ENCODE measurements at places on chromosomes 12 and 14.

GRCh38 chr12:104909761-104910160 is 48.3 kb downstream of the SLC41A2 start:
- DNase-seq = no peak

DNA sequence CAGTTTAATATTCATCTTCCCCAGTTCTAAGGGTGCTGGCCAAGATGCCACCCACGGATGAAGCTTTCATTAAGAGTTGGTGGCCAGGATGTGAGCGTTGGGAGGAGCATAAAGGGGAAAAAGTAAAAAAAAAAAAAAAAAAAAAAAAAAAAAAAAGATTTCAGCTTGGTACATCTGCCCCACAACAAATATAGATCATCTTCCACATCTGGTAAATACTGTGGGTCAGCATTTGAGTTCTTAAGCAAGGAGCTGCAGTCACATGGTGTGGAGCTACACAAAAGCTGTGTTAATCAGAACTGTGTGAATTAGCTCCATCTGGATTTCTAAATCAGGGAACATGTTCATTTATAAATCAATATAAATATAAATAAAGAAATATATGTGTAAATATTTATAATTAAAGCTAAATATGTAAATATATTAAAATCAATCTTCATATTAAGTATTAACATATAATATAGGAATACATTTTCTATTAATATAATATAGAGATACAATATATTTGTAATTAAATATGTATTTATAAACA is 262.3 kb downstream of the NUAK1 start:
- no peak for DNase-seq

DNA sequence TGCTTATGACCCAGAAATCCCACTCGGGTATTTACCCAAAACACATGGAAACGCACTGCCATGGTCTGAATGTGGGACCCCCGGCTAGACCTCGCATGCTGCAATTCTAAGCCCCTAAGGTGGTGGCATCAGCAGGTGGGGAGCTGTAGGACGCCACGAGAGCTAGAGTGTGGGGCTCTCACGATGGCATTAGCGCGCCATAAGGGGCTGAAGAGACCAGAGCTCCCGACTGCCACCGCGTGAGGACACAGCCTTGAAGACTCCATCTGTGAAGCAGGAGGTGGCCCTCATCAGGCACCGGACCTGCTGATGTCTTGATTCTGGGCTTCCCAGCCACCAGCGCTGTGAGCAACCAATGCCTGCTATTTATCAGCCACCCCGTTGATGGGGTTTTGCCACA is 40.3 kb downstream of the RIMBP2 start:
- DNase-seq = no peak

GRCh38 chr12:50040657-50041056 is 15.4 kb upstream of the RACGAP1 start:
- DNase-seq = no peak

DNA sequence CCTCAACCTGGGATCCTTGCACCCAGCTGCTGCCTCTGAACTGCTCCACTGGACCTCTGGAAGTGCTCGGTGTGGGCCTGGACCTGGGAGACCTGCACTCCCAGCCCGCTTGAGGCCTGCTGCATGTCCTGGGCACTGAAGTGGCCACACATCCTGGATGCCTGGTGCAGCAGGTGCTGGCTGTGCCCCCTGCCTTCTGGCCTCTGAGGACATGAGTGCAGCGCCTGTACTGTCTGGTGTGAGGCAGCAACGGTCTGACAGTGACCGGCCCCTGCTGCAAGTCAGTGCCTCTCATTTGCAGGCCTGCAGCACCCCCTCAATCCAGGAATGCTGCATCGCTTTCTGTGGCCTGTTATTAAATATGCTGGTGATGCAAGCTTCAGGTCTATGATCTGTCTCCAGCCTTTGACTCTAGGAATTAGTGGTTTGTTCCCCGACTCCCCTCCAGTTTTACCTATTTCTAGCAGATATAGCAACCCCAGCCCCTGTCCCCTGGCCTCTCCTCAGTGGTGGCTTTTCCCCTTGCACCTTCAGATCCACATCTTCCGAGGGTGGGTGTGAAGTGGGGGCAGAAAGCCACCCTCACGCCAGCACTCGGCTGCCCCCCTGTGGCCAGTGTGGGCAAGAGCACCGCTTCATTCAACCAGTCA is 3.6 kb downstream of the SMIM41 start:
- DNase-seq = peak; percentile 8

GRCh38 chr14:46147452-46147851 is 504.1 kb downstream of the RPL10L start:
- no peak for DNase-seq

GRCh38 chr14:59997449-59997848 is 77.5 kb downstream of the LRRC9 start:
- DNase-seq = no peak

- no peak for DNase-seq
These were observed 198.8 kb upstream of the TMEM132C start for GRCh38 chr12:128068211-128068610.

- no peak for DNase-seq
These were observed 1.1 kb upstream of the RMST start for GRCh38 chr12:97461553-97461952.

- no peak for DNase-seq
These were observed 123.4 kb downstream of the TGFB3 start for GRCh38 chr14:75858362-75858761.

GRCh38 chr12:47286676-47287075 is 206.9 kb upstream of the AMIGO2 start:
- DNase-seq = no peak

GRCh38 chr12:30847259-30847658 is 79.3 kb upstream of the TSPAN11 start:
- no peak for DNase-seq

DNA sequence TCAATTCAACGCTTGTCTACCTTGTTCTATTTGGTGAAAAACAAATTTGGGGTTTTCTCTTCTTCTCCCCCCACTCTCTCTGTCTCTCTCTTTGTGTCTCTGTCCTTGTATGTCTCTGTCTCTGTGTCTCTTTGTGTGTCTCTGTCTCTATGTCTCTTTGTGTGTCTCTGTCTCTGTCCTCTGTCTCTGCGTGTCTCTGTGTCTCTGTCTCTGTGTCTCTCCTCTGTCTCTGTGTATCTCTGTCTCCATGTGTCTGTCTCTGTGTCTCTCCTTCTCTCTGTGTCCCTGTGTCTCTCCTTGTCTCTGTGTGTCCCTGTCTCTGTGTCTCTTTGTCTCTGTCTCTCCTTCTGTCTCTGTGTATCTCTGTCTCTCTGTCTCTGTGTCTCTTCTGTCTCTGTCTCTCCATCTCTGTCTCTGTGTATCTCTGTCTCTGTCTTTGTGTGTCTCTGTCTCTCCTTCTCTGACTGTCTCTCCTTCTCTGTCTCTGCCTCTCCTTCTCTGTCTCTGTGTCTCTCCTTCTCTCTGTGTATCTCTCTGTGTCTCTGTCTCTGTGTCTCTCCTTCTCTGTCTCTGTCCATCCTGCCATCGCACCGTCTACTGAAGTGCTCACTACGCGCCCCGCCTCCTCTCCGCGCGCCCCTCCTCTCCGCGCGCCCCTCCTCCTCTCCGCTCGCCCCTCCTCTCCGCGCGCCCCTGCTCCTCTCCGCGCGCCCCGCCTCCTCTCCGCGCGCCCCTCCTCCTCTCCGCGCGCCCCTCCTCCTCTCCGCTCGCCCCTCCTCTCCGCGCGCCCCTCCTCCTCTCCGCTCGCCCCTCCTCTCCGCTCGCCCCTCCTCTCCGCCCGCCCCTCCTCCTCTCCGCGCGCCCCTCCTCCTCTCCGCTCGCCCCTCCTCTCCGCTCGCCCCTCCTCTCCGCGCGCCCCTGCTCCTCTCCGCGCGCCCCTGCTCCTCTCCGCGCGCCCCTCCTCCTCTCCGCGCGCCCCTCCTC is 12.8 kb downstream of the LRCOL1 start:
- DNase-seq = no peak

DNA sequence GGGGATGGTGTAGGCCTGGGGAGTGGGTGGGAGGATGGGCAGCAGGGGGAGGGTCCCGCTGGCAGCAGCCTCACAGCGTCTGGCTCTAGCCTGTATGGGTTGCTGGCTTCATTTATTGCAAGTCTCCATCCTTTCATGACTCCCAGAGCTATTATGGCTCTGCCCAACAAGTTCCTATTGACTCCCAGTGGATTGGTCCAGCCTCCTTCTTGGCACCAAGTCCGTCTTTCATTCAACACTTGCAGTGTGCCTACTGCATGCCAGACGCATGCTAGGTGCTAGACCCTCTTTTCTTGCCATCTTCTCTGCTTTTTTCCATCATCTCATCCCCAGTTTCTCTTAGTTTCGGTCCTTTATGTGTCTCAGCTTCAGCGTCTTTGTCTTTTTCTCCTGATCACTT is 1.1 kb downstream of the PSMB11 start:
- DNase-seq = no peak

DNA sequence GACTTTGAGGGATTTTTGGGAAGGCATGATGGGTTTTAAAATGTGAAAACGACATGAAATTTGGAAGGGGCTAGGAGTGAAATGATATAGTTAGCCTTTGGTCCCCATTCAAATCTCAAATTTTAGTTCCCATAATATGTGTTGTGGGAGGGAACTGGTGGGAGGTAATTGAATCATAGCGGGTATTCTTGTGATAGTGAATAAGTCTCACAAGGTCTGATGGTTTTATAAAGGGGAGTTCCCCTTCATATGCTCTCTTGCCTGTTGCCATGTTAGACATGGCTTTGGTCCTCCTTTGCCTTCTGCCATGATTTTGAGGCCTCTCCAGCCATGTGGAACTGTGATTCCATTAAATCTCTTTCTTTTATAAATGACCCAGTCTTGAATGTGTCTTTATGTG is 72.8 kb downstream of the SLC16A7 start:
- DNase-seq = no peak

- DNase-seq = no peak
These were observed 180.3 kb downstream of the IPO8 start for GRCh38 chr12:30515351-30515750.

DNA sequence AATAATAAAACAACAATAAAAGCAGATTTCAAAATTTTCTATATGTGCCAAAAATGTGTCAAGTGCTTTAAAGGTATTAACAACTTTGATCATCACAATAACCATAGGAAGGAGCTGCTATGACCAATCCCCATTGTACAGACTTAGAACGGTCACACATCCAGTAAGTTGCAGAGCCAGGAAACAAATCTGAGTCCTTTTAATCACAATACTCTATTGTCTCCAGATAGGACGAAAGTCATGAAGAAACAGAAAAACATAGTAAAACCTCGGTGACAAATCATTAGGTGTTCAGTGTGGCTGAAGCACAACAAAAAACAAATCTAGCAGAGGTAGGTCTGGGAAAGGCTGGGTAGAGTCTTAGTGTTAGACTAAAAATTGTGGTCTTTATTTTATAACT is 178.8 kb downstream of the GRIP1 start:
- no peak for DNase-seq

GRCh38 chr14:99230208-99231151 is 41.5 kb downstream of the BCL11B start:
- no peak for DNase-seq

DNA sequence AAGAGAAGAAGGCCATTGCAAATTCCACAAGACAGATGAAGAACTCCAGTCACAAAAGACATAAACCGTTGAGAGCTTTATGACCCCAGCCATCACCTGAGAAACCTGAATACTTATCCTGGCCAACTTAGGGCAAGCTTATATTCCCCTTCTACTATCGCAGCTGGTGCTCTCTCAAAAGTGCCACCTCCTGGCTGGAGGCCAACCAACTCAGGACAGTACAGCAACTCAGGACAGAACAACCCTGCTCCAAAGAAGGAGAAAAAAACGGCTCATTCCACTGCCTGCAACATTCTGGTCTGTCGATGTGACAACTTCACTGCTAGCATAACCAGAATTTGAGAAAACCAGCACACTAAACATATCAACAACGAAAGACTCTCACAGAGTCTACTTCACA is 9.7 kb upstream of the KRT6B start:
- no peak for DNase-seq

GRCh38 chr12:112007945-112008344 is 5.0 kb downstream of the TMEM116 start:
- no peak for DNase-seq

DNA sequence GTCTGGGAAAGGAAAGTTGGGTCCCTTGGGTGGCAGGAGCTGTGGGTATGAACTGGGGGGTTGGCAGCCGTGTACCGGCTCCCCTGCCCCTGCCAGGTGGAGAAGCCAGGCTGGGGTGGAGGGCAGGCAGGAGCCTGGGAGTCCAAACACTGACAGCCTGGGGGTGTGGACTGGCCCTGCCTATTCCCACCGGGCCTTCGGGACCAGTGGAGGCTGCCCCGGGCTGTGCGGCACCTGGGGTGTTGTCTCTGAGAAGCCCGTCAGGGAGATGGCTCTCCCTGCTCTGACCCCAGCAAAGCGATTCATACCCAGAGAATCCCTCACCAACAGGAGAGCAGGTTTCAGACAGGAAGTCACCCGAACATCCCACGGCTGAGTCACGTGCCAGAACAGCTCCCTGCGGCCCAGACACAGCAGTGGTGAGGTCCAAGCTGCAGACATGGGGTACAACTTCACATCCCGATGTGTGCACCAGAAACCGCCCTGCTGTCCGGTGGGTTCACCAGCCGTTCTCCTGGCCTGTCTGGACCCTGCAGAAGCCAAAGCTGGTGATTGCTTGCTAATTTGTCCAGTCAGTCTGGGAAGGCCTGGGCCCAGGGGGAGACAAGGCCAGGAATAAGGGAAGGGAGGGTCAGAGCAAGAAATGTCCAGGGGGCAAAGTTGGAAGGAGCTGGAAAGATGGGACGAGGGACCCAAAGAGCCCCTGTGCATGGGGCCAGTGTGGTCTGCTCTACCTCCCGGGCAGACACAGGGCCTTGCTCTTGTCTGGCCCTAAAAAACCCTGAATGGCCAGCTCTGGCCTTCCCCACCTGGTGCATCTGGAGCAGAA is 2.1 kb upstream of the GPR132 start:
- peak; percentile 34 for DNase-seq

GRCh38 chr12:107503129-107503855 is 182.3 kb upstream of the PWP1 start:
- DNase-seq = no peak

DNA sequence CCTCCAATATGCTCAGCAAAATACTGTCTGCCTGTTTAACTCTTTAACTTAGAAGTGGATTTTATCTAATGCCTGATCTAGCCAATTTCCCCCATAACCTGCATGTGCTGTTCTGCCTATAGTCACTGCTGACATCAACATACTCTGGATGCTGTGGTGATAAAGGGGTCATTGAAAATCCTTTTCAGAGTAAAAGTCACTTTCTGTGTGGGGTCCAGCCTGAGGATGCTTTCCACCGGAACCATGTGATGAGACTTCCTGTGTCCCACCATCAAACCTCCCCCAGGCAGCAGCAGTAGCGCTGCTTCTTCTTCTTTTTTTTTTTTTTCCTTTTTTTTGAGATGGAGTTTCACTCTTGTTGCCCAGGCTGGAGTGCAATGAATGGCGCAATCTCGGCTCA is 607.0 kb downstream of the BCL11B start:
- DNase-seq = no peak

- no peak for DNase-seq
These were observed 128.3 kb downstream of the SLC16A7 start for GRCh38 chr12:59724011-59724695.

- DNase-seq = no peak
These were observed 32.0 kb downstream of the ARF6 start for GRCh38 chr14:49924852-49925251.

GRCh38 chr14:33945210-33946088 is 5.4 kb downstream of the EGLN3 start:
- no peak for DNase-seq
